ENCODE measurements at places on chromosomes 16 and 17.

DNA sequence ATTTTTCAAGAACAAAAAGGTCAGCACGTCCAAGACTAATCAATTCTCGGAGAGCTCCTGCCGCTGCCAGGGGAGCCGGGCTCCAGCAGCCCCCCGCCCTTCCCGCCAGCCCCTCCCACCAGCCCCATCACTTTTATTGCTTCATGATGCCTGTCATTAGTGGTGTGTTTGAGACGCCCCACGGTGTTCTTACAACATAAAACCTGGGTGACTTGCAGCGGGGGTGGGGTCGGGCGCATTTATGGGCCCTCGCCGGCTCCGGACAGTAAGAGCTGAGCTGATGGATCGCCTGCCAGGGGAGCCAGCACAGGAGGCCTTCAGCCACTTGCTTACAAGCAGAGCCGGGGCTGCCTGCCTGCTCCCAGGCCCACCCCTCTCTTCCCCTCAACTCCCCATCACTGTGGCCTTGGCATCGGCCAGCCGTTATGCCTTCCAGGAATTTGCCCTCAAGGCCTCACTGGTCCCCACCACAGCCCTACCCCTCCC, 82.9 kb upstream of the CBX4 start:
- DNase-seq = no peak

GRCh38 chr16:31071861-31072260, 2.2 kb downstream of the ZNF668 start:
- no peak for DNase-seq

DNA sequence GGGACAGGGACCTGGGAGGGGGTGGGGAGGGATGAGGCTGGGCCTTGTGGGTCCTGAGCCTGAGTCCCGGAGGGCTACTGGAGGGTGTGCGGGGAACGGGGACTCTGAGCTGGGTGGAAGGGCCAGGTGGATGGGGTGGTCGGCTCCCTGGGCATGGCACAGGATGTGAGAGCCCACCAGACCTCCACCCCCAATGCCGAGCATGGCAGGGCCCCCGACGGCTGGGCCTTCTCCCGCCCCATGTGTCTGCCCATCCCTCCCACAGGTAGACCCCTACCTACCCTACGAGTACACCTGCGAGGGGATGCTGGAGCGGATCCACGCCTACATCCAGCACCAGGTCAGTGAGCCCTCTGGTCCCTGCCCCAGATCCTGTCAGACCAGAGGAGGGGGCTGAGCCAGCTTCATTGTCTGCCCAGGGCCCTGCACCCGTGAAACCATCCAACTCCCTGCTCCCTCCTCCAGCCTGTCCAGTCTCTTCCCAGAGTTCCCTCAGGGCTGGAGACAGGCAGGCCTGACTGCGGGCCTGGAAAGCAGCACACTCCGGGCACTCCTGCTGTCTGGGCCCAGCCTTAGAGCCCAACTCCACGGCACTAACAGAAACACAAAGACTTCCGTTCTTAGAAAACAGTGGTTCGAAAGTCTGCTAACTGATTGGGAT, 78.0 kb downstream of the MGAT5B start:
- no peak for DNase-seq

DNA sequence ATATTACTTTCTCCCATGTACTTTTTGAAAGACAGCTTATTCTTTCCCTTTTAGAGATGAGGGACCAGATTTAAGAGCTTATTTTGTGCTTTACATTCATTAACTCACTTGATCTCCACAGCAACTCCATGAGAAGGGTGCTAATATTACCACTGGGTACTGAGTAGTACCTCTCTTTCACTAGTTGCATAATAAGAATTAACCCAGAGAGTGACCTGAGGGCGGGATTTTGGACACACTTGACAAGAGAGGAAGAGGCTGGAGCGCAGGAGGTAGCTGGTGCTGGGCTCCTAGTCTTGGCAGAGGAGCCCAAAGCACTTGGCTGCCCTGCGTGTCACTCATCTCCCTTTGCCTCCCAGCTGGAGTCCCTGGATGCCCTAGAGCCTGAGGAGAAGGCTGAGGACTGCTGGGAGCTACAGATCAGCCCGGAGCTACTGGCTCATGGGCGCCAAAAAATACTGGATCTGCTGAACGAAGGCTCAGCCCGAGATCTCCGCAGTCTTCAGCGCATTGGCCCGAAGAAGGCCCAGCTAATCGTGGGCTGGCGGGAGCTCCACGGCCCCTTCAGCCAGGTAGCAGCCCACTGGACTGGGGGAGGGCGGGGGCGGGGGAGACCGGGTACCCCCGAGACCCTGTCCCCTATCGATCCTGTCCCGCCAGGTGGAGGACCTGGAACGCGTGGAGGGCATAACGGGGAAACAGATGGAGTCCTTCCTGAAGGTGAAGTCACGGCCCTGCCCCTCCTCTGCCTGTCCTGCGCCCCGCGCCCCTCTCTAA, 1.7 kb upstream of the MAZ start:
- DNase-seq = no peak

- no peak for DNase-seq
Observed at GRCh38 chr17:57670769-57671569, 74.1 kb downstream of the CCDC182 start.

DNA sequence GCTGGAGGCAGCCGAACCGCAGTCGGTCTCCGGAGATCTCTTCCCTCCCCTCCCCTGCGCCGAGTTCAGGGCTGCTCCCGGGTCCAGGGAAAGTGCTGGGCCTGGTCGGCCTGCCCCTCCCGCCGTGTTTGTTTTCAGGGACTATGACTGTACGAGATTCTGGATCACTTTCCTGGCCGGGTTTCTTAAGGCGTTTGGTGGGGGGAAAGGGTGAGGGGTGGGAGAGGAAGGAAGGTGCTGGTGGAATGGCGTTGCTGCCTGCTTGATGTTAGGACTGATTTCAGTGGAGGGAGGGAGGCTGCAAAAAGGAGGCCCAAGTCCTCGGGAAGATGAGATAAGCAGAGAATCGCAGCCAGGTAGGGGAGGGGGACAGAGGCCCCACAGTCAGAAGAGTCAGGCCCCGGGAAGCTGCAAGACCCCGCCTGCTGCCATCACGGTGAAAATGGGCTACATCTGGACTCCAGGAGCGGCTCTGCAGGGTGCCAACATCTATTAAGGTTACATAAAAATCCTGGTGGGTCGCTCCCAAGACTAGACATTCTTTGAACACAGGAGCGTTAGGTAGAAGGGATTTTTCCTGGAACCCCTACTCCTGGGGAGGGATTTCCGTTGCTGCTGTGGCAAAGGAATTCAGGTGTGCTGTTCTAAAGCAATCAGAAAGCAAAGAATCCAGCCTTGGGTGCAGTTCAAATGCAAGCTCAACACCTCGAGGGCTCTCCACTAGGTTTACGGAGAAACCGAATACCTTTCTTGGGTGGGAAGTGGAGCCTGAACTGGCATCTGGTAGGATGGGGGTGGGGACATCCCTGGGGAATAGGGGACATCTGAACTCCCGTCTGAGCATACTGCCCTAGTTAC, 1.2 kb downstream of the ARHGAP44 start:
- DNase-seq = no peak

GRCh38 chr16:60810250-60810649, 1226.0 kb downstream of the CDH8 start:
- DNase-seq = no peak

DNA sequence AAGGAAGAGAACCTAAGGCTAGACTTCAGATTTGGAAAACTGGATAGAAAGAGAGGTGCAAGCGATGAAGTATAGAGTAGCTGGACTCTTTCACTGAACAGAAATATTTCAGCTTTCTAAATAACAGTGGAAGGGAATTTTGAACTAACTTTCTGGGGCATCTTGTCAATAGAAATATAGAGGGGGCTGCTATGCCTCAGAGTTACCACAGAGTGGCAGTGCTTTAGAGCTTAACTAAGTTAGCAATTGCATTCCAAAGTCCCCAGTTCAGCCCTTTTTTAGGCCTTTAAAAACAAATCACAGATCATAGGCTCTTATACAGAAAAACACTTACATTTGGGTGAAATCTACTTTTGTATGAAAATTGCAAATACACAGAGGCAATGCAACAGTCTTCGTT, 154.2 kb upstream of the CDH8 start:
- DNase-seq = no peak

- no peak for DNase-seq
Observed at GRCh38 chr17:58092101-58092796, 9.0 kb downstream of the DYNLL2 start.

GRCh38 chr16:89442990-89443726, 47.2 kb downstream of the ANKRD11 start:
- DNase-seq = no peak

GRCh38 chr16:49638673-49639610, 217.0 kb downstream of the ZNF423 start:
- DNase-seq = no peak

All from amygdala (tissue), 56 donors.